ENCODE measurements at places on chromosomes 6 and 20.

DNA sequence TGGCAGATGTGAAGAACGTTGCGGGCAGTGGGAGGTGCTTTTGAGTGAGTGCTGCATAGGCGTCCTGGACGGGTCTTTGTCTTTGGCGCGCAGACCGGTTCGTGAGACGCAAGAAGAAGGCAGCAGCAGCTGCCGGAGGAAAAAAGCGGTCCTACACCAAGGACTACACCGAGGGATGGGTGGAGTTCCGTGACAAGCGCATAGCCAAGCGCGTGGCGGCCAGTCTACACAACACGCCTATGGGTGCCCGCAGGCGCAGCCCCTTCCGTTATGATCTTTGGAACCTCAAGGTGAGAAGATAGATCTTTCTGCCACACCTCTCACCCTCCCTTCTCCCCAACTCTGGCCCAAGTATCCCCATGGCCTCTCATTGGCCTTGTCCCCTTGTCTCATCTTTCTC, 1.1 kb downstream of the ABT1 start:
- DNase-seq, result no peak

DNA sequence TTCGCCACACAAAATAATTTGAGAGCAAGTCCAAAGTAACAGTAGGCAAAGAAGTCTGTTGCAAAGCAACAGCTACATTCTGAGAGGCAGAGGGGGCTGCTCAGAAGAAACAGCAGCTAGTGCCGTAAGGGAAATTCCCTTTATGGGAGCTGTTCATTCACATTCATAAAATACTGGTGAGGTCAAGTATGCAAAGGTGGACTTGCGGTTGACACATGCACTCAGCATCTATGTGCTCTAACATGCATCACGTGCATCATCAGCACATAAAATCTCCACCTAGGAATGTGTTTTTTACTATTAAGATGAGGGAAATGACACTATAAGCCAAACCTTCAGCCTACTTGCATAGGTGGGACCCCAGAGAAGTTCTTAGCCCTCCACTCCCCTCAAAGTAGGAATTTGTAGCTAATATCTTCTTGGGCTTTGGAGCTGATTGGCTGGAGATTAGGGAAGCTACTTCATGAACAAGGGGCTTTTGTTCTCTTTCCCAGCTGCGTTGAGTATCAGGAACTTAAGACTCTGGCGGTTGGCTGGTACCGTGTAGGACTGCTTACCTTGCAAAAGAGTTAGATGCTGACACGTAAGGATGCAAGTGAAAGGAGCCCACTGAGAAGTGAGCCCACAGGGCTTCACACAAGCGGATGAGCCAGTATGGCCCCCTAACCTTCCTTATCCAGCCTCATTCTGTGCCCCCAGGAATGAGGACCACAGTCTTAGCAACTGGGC, 12.4 kb downstream of the CST3 start:
- DNase-seq, result no peak

DNA sequence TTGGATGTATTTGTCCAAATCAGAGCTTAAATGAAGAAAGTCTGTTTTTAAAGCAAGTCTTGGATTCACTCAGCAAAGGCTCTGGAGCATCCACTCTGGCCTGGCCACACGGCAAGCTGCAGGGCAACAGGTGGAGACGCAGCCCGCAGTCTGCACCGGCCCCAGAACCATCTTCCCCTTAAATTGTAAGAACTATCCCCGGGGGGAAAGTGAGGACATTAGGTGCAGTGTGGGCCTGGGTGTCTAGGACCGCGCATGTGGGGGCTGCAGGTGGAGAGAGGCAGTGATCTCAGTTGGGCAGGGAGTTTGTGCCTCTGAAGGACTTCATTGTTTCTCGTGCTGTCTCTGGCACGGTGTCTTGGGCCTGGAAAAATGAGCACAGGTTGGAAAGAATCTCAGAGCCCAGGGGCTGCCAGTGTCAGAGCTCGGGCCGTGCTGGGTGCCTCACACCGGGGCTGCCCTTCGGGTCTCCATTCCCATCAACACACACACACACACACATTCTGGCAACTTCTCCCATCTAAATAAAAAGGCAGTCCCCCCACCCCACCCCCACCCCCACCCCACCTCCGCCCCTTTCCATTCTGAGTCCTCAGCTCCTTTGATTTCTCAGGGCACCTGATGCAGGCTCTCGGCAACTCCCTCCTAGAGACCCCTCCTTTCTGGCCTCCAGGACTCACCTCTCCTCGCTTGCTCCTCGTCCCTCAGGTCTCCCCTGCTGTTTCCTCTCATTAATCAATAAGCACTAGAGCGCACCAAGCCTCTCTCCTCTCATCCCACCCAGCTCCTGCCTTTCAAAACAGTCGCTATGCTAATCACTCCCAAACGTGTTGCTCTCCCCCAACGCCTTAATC, 48.4 kb downstream of the FOXF2 start:
- no peak for DNase-seq

- no peak for DNase-seq
Measured at GRCh38 chr6:111718990-111719389, 113.3 kb upstream of the TRAF3IP2 start.

- DNase-seq, result no peak
Measured at GRCh38 chr20:44711237-44711636, 3.9 kb upstream of the CCN5 start.

- no peak for DNase-seq
Measured at GRCh38 chr20:25237610-25238318, 10.1 kb upstream of the PYGB start.

- DNase-seq, result no peak
Measured at GRCh38 chr6:31172973-31173384, 2.5 kb upstream of the POU5F1 start.

- no peak for DNase-seq
Measured at GRCh38 chr6:130674604-130675003, 152.6 kb upstream of the SMLR1 start.

DNA sequence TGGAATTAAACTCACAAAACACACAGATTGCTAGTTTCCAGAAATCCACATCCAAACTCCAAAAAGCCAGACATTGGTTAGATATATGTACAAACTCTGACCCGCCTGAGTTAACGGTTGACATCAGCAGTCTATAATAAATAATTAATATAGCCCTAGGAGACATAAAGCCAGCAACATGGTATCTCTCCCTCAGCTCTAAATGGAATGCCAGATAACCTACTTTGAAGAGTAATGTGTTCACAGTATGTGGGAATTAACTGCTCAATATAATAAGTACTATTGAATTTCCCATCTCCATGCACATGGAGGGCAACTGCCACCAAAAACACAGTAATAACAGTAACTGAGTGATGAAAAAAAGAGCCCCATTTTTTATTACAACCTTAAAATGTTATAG, 383.2 kb downstream of the CD83 start:
- no peak for DNase-seq

- no peak for DNase-seq
Measured at GRCh38 chr6:21931641-21932335, 338.2 kb downstream of the SOX4 start.

DNA sequence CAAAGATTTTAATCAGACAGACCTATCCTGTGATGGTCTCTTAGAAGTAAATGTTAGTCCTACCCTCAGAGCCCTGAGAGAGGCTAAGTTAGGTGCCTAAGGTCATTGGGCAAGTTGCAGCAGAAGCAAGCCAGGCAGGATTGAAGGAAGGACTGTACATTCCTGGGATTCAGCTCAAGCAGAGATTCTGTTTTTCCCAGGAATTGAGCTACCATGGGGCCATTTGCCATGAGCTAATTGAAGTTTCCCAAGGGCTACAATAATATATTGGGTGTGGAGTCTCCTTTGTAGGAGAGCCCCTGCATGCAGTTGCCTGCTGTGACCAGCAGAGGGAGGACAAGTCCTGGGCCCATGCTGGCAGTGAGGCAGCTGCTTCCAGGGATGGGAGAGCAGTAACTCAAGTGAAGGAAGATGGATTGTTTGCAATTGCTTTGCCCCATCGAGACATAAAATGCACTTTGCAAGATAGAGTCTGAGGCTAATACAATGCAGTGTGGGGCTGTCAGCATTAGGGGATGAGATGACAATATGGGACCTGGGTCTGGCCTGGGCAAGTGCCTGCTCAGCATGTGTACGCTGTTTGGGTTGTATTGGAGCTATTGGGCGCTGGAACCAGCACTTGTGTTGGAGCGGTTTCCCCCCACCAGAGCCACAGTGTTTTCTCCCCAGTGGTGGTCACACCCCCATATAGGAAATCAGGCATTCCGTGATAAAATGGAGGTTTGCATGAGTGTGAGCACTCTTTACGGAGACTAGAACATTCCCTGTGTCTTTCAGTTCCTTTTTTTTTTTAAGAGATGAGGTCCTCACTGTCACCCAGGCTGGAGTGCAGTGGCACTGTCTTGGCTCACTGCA, 27.9 kb downstream of the DNMT3B start:
- DNase-seq, result peak; percentile 71

DNA sequence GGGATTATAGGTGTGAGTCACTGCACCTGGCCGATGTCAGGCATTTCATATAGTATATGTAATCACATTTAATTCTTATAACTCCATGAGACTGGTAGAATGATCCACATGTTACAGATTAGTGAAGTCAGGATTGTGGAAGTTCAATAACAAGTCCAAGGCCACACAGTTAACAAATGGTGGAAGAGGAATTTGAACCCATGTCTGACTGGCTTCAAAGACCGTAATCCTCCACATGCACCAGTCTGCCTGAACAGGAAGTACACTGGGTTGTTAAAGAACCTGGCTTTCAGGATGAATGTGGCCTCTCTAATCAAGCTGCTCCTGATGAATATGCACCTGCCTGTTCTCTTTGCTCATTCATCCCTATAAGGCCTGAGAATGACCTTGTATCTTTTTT, 122.0 kb upstream of the HDAC2 start:
- DNase-seq, result no peak

GRCh38 chr20:46358346-46359058, 47.9 kb downstream of the ELMO2 start:
- DNase-seq, result no peak

GRCh38 chr6:124924333-124924759, 37.9 kb upstream of the RNF217 start:
- DNase-seq, result no peak

DNA sequence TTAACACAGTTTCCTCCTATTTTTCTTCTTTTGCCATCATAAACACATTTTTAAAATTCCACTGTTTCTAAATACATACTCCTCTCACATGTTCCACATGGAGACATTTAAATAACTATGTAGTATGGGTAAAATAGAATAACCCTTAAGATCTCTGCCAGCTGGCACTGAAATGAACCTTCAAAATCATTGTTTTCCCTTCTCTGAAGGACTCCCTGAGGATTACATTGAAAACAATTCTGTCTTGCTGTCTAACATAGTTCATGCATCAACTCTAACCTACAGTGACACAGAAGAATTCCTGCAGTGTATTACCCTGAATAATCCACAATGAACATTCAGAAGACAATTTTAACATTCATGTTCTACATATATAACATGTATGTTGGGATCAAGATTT, 1361.8 kb upstream of the CITED2 start:
- no peak for DNase-seq

GRCh38 chr20:46775806-46776205, 66.4 kb downstream of the SLC2A10 start:
- DNase-seq, result no peak

DNA sequence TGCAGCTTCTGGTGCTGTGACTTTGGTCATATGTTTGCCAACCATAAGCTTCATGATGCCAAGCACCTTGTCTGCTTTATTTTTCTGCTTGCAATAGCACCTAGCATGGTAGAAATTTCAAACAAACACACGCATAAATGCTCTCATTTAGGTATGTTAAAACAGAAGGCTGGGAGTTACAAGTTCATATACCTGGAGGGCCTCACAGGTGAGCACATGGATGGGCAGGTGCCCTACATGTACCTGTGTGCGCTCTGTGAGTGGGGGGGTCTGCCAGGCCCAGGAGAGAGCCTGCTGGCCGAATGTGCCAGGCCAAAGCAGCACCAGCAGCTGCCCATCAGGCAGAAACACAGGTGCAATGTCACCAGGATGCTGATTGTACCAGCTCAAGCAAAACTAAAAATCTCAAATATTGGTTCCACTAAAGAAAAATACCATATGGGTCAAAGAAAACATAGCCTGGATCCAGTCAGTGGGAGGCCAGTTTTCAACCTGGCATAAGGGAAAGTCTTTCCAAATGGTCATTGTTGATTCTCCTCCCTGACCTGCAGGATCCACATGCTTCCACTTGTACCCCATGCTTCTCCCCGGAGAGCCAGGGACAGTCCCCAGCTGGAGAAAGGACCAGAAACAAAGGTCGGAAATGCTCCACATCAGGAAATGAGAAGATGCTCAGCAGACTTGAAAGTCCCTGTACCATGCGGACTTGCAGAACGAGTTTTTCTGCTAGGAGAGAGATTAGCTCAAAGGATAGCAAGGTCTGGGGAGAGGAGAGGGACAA, 7.2 kb upstream of the PFDN4 start:
- DNase-seq, result no peak

DNA sequence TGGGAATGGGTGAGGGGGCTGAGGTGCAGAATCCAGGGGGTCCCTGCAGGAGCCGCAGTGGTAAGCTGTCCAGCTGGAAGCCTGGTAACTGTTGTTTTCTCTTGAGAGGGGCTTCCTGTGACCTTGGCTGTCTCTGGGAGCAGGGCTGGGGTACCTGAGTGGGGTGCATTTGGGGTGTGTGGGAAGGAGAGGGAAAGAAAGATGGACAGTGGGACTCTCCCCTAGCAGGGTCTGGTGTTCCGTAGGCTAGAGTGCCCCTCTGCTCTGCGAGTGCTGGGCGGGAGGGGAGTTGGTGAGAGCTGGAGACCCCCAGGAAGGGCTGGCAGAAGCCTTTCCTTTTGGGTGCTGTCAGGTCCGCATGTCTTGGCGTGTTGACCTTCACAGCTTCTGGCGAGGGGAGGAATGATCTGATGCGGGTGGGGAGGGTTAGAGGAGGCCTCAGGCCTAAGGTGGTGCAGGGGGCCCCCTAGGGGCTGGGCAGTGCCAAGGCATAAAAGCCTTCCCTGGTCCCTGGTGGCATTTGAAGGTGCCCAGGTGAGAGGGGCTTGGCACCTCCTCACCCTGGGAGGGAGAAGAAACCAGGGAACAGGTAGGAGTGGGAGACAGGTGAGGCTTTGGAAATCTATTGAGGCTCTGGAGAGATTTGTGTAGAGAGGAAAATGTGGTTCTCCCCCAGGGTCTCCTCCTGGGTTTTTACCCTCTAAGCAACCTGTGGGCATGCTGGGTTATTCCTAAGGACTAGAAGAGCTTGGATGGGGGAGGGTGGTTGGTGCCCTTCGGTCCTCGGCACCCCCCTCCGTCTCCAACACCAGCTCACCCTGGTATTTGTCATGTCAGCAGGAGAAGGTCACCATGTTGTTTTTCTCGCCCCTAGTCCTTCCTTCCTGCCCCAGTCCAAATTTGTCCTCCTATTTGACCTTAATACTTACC, 3.3 kb downstream of the VEGFA start:
- peak; percentile 17 for DNase-seq

DNA sequence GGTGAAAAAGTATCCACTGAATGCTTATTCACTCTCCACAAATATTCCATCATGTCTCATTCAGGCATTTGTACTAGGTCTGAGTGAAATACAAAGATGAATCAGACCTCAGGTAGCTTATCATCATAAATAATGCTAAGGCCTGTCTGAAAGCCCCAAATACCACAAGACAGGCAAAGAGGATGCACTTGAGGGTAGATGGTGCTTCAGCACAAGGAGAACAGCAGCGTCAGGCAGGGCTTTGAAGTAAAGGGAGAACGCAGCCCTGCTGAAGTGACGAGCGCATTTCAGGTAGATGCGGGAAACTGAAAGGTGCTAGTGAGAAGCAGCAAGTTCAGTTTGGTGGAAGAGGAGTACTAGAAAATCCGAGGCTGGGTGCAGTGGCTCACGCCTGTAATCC, 38.7 kb downstream of the MAP3K5 start:
- no peak for DNase-seq

Measured in NCI-H524 (cell line).